ENCODE measurements at places on chromosomes 7 and 10. TPM values are rescaled to one million over a fixed set of nuclear protein-coding genes. Genes with fewer than 3 reads are reported as not detected.

The HOXA4 gene
- not detected for total RNA-seq

The HGF gene
- not detected for total RNA-seq

The BICC1 gene
- 3.8 TPM for total RNA-seq

The NUDT1 gene
- total RNA-seq, result 7.9 TPM

The RAPGEF5 gene
- total RNA-seq, result 9.5 TPM

The KIAA1549 gene
- 2.2 TPM for total RNA-seq
